ENCODE measurements at places on chromosomes 2 and 18.
A peak's percentile ranks its signal among the peaks of the same experiment; 100 is the strongest.

DNA sequence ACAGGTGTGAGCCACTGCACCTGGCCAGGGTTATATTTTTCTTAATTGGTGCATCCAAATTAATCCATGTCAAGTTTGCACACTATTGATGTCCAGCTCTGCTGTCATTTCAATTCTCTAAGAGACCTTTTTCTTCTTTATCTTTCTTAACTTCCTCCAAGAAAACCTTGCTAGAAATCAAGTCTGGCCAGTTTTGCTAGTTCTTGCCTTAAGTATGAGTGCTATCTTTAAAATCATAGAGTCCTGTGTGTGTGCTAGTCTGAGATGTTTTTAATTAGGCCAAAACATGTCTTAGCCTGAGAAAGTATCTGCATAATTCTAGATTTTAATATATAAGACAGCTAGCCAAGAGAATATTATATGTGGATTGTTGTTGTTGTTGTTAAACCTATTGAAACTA lies 56.2 kb upstream of the SLC39A10 start:
- DNase-seq, result no peak

- no peak for DNase-seq
Observed at GRCh38 chr2:39858677-39859076, 79.6 kb upstream of the THUMPD2 start.

DNA sequence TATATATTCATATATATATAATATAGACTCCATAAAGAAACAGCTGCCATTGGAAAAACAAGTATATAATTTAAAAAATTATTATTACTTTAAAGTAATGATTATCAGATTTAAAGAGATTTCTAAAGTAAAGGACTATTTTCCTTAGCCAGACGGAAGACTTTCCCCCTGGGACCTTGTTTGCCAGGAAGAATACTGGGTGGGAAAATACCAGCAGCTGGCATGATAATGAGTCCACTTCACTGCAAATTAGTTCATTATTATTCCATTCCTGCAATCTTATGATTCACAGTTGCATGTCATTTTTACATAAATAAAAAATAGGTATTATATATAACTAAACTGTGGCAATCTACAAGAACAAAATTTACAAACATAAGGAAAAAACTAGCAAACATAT lies 339.8 kb upstream of the CDH7 start:
- no peak for DNase-seq

GRCh38 chr2:85888684-85889626 lies at the start of gene ST3GAL5:
Gene ST3GAL5 (minus strand): TSS chr2:85888990. CDS start chr2:85888905, 85 bp downstream.
- DNase-seq, result peak; percentile 55

- no peak for DNase-seq
Observed at GRCh38 chr2:241035818-241036396, 37.5 kb downstream of the SNED1 start.

DNA sequence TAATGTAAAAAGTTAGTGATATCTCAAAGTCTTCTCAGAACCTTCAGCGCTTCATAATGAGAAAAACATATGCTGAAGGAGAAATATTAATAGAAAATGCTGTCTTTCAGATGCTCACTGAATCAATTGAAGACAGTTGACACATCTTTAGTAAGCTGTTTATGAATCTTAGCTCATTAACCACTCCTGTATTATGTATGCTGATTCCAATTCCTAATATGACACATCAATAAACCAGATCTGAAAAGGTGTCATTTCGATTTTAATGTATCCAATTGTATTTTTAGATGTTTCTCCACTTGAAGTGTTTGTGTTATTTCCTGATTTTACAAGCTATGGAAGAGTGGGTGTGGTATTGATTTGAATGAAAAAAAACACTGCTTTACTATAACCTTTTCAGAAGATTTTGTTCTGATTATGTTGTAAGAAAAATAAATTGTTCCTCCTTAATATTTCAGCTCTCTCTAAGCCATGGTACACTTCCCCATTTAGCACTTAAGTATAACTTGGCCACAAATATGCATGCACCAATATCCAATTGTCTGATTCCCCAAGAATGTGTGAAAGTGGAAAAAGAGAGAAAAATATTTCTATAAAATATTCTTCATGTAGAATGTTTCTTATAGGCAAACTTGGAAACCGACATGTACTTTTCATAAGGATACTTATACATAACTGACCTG lies 569.8 kb downstream of the ARHGAP15 start:
- no peak for DNase-seq

- DNase-seq, result no peak
Observed at GRCh38 chr2:240998706-240998994, 232 bp downstream of the SNED1 start.
